ENCODE measurements at places on chromosomes 3 and 15.
A peak's percentile ranks its signal among the peaks of the same experiment; 100 is the strongest.

DNA sequence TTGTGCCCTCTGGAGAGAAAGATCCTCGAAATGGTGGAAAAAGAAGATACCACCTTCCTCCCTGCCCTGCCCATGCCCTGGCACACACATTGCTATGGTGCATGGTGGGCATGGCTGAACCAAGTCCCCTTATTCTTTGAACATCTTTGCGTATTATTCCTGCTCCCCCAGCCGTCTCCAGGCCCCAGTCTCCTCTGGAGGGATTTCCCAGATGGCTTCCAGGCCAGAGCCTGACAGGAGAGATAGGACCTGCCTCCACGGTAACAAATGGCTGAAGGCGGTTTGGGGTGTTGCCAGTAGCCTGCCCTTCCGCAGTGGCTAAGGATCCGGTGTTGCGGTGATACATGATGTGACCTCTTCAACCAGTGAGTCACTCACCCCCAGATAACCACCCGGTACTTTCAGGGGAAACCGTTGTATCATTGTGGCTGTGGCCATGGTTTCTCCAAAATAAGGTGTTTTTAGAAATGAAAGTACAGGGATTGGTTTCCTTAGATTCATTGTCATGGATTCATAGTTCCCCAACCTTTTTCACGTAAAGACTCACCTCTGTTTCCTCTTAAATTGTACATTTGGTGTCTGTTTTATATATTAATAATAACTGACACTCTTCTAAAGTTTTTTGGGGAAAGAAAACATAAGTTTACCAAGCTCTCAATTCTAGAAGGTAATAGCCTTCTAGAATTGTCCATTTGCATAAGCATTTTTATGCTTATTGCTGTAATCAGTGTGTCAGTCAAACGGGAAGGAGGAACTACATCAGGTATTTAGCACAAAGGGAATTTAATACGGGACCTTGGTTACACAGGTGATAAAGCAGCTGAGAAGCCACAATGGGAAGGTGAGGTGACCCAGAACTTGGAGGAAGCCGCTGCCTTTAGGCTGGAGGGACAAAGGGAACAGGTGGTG lies 25.9 kb downstream of the SMAD3 start:
- DNase-seq = peak; percentile 68

DNA sequence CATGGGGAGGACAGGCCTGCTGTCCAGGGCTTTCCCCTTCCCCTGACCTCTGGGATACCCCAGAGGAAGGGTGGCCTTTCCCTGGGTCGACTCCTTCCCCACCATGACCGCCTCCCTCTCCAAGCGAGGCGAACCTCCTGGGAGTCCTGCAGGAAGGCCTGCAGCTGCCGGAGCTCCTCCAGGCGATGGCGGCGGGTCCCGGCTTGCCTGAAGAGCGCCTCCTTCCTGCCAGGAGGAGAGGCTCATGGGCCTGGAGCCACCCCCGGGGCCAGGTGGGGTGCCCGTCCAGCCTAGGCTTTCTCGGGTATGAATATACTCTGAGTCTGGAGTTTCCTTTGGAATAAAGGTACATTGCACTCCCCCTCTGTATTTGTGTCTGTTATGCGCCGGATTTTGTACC lies 20.1 kb downstream of the PLA2G4B start:
- no peak for DNase-seq

GRCh38 chr3:132549890-132550578 lies 47.0 kb upstream of the ACKR4 start:
- no peak for DNase-seq

DNA sequence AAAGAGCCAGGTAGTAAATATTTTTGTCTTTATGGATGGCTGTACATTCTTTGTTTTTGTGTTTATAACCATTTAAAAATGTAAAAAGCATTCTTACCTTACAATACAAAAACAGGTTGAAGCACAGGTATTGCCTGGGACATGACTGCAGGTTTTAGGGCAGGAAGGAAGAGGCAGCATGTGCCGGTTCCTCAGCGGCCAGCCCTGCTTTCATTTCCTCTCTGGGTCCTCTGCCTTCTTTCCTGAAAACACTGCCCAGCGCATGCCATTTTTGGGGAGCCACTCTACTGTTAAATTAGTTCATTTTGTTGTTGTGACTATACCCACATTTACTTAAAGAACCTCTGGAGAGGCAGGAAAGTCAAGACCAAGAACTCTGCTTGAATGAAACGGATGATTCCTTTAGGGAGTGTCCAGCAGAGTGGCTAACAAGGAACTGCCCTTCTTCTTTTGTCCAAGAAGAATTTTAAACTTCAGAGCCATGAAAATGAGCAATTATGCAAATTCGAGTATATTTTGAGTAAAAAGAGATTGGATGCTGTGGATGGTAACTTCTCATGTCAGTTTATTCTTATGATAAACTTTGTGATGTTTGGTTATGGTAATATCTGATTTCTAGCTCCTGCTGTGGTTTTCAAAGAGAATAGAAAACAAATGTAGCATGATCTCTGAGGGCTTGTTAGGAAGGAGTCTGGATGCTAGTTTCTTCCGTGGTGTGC lies 52.7 kb downstream of the SACM1L start:
- DNase-seq = no peak

All from activated T-helper 9 cell treated with anti-CD3 and anti-CD28 coated beads, Interleukin-2, amount 50 U/mL, for 16 hours (primary cell).